ENCODE measurements at places on chromosomes 5 and 9.
A peak's percentile ranks its signal among the peaks of the same experiment; 100 is the strongest.

- no peak for DNase-seq
Measured at GRCh38 chr9:74772121-74772520, 115.6 kb downstream of the TRPM6 start.

- no peak for DNase-seq
Measured at GRCh38 chr9:113465599-113466140, 2.1 kb downstream of the RGS3 start.

- no peak for DNase-seq
Measured at GRCh38 chr5:176530983-176531901, 6.0 kb downstream of the RNF44 start.

DNA sequence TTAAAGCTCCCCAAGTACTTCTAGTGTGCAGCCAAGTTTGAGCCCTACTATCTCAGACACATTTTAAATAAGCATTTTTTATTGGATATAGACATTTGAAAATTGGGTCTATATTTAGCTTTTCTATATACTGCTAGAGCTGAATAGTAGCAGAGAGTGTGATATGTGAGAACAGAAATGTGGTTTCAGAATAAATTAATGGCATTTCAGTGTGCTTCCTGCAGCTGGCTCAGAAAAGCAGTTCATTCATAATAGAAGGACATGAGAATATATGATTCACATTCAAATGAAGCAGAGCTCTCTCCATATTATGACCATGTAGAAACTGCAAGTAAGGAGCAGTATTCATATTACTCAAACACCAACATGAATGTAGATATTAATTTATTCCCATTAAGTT, 464.0 kb downstream of the PTPRD start:
- no peak for DNase-seq

DNA sequence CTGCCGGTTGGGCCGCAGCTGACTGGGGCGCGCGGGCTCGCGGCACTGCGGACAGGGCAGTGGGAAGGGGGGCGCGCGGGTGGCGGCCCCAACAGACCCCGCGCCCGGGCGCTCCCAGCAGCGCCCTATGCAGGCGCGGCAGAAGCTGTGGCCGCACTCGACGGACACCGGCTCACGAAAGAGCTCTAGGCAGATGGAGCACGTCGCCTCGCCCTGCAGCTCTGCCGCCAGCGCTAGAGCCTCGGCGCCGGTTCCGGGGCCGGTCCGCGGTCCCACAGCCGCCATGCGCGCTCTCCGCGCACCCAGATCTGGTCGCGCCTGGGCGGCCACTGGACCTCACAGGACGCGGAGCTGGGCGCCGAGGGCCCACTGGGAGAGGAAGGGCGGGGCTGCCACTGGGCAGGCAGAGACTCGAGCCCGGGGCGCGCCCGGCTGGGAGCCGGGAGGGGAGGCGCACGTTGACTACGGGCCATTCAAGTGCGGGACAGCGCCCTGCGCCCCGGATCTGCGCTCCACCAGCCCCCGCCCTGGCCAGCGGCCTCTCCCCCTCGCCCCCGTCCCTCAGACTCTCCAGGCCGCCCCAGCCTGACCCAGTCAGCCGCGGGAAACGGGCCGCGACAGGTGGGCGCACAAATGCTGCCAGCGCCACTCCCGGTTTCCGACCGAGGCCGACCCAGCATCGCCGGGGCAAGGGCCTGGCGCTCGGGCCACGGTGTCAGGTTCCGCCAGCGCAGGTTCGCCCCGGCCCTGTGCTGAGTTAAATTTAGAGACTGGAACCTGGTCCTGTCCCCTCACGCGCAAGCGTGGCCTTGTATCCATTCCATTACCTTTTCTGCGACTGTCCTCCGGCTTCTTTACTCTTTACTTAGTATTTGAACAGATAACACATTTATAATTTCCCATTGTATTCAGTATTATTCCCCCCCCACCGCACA, at the start of gene TRIM7:
TRIM7 (minus strand) TSS at position 371 of the 935 bp plus-strand sequence; CDS start at position 285, 86 bp downstream.
- no peak for DNase-seq

DNA sequence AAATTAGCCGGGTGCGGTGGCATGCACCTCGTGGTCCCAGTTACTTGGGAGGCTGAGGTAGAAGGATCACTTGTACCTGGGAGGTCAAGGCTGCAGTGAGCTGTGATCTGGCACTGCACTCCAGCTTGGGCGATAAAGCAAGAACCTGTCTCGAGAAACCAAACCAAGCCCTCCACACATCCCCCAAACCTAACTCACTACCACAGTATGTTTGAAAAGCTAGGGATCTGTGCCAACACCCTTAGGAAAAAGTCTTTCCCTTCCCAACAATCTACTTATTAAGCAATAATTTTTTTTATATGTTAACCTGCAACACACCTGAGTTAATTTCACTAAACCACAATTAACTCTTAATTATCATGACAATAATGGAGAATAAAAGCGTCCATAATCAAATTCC, 2.2 kb downstream of the UBTD2 start:
- no peak for DNase-seq

DNA sequence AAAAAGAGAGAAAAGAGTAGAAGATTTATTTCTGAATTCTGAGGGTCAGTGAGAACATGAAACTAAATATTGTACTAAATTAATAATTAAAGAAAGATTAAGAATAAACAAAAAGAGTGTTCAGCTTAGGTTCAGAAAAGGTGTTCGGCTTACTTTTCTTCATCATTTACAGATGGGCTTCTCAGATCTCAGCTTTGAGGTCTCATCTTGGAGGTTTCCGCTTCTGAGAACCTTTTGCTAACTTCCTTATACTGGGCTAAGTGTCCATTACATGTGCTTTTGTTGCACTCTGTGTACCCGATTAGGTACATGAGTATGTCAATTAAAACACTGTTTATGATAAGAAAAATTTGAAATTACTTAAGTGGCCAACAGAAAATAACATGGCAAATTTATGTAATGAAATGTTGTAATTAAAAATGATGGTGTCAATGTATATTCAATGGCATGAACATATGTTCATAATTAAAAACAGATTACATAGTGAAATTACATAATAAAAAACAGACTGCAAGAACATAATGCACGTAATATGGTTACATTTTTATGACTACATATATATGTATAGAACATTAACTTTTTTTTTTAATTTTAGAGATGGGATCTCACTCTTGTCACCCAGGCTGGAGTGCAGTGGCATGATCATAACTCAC, 17.3 kb upstream of the ITGA1 start:
- DNase-seq = no peak

DNA sequence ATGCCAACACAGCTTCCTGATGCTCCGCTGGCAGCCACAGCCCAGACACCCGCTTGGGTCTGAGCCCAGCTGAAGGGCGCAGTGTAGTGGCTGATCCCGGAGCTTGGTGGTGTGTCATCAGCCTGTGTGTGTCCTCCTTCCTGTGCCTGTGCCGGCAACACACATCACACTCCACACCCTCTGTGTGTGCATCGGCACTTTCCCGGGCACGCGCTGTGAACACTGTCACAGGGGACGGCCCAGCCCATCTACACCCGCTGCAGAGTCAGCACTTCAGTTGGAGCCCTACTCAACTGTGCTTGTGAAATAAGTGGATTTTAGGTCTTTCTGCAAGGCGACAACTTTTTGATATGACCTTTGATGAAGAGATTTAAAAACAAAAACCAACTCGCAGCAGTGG, 189.4 kb downstream of the IRX2 start:
- DNase-seq = peak; percentile 60

DNA sequence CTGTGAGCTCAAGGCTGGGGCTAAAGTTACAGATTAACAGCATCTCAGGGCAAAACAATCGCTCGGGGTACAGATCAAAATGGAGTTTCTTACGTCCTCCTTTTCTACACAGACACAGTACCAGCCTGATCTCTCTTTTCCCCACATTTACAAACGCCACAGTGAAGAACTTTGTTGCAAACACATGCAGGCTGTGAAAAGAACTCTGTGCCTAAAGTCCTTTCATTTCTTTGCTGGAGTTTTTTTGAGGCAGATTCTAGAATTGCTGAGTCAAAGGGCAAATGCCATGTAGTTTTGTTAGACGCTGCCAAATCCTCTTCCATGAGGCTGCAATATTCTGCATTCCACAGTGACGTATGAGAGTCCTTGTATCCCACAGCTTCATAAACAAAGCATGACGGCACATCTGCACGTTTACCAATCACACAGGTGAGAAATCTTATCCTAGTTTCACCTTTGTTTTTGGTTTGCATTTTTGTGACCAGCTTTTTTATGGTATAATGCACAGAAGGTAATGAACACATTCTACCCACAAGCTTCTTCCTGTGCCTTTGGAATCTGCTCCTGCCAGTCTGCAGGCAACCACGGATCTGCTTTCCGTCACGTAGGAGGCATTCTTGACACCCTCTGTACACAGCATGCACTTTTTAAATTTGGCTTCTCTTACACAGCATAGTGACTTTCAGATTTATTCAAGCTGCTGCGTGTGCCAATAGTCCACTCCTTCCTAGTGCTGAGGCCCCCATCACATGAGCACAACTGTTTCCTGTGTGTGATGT, 44.6 kb upstream of the LPCAT1 start:
- no peak for DNase-seq

DNA sequence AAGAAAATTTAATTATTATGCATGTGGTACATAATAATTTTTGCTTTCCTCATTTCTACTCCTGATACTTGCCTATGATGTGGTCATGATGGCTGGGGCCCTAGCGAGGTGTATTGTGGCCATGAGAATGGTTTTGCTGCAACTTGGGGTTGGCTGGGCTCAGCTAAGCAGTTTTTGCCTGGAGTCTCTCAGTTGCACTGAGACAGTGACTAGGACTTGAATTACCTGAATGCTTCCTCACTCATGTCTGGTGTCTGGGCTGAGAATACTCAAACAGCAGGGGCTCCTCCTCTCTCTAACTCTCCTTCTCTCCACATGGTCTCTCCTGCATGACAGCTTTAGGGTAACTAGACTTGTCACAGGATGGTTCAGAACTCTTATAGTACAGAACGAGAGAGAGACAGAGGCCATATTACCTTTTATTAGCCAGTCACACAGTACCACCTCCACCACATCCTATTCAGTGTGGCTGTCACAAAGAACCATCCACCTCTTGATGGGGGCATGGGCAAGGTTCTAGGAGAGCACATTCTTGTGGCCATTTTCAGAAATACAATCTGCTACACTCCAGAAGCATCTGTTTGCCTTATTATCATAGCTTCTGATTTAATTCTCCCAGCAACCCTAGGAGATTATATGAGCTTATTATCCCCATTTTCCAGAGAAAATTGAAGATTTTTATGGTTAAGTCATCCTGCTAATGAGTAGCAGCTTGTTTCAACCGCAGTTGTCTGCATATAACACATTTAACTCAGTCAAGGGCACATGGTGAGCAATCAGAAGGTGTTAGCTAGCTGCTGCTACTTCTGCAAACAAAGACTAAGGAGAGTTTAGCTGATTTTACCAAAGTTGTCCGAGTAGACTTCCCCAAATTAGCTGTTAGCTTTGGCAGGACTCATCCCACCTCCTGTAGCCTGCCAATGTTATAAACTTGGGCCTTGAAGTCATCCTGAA, 245.1 kb downstream of the DOCK8 start:
- no peak for DNase-seq

- no peak for DNase-seq
Measured at GRCh38 chr5:27969157-27969556, 930.8 kb upstream of the CDH9 start.
